AG08396 (cell line): ENCODE measurements at places on chromosomes 3 and 15.
A peak's percentile ranks its signal among the peaks of the same experiment; 100 is the strongest.

GRCh38 chr15:62105266-62105665, 38.5 kb downstream of the C2CD4A start:
- DNase-seq, result no peak

- no peak for DNase-seq
These were observed 6.4 kb upstream of the TBC1D2B start for GRCh38 chr15:78083687-78084448.

- no peak for DNase-seq
These were observed 262.5 kb upstream of the IGF1R start for GRCh38 chr15:98385752-98386381.

DNA sequence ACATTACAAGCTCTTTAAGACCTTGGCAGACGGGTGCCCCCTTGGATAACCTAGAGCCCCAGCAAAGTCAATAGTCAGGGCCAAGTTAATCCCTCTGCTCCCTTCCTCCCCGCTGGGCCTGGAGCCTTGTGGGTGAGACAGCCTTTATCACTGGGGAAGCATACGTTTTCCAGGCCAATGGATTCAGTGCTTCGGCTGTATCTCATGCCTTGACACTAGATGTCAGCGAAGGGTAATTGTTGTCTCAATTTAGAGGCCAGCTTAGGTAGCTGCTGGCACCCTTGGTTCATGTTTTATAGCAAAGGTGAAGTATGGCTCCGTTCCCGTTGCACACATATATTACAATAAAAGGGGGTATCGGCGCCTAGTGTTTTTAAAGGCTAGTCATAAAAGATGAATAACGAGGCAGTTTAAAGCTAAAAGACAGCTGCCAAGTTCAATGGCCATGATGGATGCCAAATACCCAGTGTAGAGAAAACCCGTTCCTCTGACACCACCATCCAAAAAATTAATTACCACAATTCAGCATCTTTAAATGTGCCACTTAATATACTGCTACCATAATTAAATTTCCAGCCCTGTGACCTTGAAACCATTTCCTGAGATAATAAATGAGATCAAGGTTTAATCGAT, 52.3 kb upstream of the BNIP2 start:
- DNase-seq, result peak; percentile 19

DNA sequence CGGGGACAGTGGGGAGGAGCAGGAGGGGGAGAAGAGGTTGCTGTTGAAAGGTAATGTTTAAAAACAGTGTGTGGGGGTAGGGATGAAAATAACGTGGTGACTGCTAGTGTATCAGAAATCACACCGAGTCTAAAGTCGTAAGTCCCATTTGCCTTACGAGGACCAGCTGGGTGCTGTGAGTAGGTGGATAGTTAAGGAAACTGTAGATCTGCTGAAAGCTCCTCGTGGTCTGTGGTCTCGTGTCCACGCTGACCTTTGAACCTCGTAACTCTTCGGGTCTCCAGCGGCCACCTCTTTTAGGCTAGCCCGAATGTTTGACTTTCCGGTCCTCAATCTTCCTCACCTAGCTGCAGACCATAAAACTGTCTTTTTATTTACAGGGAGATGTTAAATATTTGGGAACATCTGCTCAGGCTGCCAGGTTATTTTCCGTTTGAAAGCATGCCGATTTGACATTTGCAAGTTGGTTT, 29.3 kb upstream of the ST3GAL6 start:
- peak; percentile 20 for DNase-seq

GRCh38 chr3:112682361-112682760, 41.4 kb upstream of the CCDC80 start:
- no peak for DNase-seq

DNA sequence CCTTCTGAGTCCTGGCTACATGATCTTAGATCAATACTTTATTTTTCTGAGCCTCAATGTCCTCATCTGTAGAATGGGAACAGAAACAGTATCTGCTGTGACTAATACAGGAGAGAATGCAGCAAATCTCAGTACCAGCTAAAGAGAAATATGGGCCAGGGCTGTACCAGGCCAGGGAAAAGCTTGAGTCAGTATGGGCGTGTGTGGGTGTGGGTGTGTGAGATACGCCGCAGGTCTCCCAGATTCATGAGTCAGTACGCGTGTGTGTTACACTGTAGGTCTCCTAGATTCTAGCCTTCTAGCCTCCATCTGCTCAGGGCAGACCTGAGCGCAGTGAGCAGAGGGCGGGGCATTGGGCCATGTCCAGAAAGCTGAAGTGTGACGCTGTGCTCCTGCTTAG, 15.2 kb downstream of the GNAI2 start:
- peak; percentile 68 for DNase-seq

- DNase-seq, result peak; percentile 26
These were observed 82.3 kb upstream of the NPHP3 start for GRCh38 chr3:132804498-132804897.

DNA sequence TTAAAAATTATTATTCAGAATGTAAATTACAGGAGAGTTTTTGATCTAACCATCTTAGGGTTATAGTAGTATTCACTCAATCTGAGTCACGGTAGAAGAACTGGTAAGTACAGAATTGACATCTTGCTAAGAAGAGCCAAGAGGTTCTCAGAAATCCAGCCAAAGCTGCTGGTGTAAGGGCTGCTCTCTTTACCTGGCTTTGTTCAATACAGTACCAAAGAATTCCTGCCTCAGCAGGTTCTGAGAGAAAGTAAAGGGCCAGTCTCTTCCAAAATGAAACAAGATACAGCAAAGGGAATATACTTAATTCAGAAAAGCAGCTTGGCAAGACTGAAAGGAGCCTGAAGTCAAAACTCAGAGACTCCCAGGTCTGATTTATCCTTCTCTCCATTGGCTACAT, 193.1 kb downstream of the TNIK start:
- DNase-seq, result no peak

DNA sequence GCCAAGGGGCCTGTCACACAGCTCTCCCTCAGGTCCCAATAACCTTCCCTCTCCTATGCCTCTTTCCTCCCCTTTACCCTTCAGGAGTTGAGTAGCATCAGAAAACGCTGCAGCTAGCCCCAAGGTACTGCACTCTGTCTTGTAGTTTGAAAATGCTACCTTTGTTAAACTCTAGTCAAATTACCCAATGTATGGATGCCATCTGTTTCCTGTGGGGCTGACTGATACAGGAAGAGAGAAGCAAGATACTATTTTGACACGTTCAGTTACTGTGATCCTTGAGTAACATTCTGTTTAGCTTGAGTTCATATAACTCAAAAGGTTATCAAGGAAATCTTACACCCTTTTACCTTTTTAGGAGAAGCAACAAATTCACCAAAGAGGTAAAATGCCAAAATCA, 493.1 kb downstream of the FHIT start:
- no peak for DNase-seq

DNA sequence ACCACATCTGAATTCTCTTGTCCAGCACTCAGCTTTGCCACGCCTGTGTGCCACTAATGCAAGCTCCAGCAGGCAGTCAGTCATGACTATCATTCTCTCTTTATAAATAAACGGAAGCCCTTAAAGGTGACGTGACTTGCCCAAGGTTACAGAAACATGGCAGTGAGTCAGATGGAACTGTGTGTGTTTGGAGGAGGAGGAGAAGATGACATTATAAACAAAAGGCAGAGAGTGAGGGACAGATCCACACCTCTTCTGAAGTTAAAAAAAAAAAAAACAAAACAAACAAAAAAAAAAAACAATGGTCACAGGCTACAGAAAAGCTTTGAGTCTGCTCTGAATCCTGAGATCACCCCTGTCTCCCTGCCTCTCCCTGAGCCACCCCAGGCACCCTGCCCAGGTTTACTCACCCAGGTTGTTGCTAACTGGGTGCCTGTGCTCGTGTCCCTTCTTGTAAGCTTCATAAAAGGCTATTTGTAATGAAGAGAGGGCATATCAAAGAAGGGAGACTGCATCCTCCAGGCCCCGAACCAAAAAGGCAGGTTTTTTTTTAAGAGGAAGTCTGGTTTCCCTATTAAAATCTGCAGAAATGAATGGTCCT, 119.7 kb upstream of the PHLDB2 start:
- peak; percentile 33 for DNase-seq
